Chondrocyte (in vitro differentiated cells): ENCODE measurements at places on chromosomes 1 and 21. TPM values are rescaled to one million over a fixed set of nuclear protein-coding genes. Genes with fewer than 3 reads are reported as not detected.

DNA sequence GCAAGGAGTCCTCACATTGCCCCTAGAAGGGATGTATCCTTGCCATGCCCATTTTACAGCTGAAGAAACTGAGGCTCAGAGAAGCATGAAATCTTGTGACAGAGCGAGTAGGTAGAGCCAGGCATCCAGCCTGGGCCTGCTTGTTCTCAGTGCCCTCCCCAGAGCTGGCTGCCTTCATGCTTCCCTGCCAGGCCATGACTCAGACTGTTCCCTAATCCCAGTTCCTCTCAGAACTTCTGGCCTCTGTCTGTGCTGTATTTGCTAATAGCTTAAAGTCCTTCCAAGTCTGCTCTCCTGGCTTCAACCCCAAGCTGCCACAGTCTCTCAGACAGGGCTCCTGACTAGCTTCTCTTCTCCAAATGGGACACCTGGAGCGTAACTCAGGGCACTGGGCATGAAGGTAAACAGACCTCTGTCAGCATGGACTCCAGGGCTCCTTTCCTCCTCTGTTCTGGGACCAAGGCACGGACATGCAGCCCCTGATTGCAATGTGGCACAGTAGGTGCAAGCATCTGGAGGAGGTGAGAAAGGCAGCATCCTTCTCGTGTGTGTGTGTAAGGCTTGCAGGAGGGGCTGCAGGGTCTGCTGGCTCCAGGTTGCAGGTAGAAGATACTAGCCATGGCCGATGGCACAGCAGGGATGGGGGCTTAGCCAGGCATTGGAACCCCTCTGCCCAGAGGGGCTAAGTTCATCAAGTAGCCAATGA is 122.7 kb downstream of the HMGB4 start:
- DNase-seq, result no peak
- H3K36me3 ChIP-seq, result no peaks in the 10 kb centered on the region
- no peak overlapping the region for H3K4me3 ChIP-seq
- H3K4me1 ChIP-seq, result no peaks in the 10 kb centered on the region
- no peak overlapping the region for H3K27ac ChIP-seq

DNA sequence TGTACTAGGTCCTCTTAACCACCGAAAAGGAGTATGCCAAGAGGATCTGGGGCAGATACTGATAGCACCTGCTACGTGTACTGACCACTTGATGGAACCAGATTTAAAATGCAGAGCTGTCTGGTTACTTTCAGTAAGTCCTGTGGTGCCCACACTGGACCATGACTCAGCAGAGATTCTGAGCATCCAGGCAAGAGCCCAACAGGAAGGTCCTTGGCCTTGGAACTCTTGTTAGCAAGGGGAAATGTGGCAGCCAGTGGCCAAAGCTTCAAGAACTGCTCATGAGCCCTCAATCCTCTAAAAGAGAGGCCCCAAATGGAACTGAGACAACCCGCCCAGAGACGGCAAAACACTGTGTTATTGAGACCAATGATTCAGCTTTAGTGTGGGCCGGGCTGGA is 4.2 kb upstream of the GJB5 start:
- peaks cover 4% of the 10 kb centered on the region for H3K36me3 ChIP-seq
- DNase-seq, result no peak
- no peak overlapping the region for H3K27ac ChIP-seq
- no peak overlapping the region for H3K4me3 ChIP-seq
- peaks cover 38% of the 10 kb centered on the region for H3K27me3 ChIP-seq

DNA sequence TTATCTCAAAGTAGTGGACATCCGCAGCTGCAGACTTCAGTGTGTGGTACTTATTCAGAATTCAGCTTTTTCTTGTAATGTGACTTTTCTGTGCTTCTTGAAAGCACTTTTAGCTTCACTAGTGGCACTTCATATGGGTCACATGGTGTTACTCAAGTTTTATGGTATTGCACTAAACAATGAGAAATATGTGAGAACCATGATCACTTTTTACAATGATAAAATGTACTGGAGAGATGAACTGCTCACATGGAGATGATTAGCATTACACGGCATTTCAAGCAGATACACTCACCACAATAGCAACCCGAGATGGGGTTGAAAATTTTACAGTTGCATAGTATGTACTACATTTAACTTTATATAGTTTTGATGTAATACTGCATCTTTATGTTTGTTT is 40.1 kb upstream of the GPR52 start:
- no peaks in the 10 kb centered on the region for H3K36me3 ChIP-seq
- H3K4me1 ChIP-seq, result no peaks in the 10 kb centered on the region
- H3K27ac ChIP-seq, result no peak overlapping the region
- no peak overlapping the region for H3K4me3 ChIP-seq

DNA sequence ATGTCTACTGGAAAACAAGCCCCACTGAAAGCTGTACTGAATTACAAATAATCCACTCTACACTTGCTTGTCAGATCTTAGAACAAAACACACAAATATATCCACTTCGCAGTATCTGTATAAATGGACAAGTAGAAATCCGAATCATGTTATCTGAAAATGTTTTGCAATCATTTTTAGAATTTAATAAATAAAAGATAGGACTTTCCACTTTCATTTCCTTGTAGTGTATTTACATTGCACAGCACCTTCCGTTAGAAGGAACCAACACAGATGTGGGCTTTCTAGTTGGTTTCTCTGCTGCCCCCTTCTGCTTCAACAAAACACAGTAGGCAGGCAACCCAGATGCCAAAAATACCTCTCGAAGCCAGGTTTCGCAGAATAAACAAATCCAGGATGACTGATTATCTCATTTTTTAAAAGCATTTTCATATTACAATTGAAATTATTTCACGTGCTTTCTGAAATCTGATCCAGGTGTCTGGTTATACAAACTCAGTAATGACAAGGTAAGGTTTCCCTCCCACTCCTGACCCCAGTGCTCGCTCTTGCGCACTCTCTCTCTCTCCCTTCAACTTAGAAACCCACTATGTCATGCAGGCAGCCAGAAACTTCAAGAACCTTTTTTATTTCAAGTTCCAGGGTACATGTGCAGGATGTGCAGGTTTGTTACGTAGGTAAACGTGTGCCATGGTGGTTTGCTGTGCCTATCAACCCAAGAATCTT is 389.9 kb downstream of the SMYD3 start:
- DNase-seq, result no peak
- H3K27ac ChIP-seq, result no peak overlapping the region
- peaks cover 8% of the 10 kb centered on the region for H3K4me1 ChIP-seq
- H3K36me3 ChIP-seq, result no peaks in the 10 kb centered on the region

GRCh38 chr1:91499904-91500755 is 521 bp upstream of the CDC7 start:
- no peaks in the 10 kb centered on the region for H3K36me3 ChIP-seq
- no peak overlapping the region for H3K27ac ChIP-seq
- H3K4me1 ChIP-seq, result peaks cover 17% of the 10 kb centered on the region
- H3K4me3 ChIP-seq, result no peak overlapping the region
- DNase-seq, result no peak

GRCh38 chr1:55670331-55671082 is 455.3 kb upstream of the USP24 start:
- no peak for DNase-seq
- H3K27ac ChIP-seq, result no peak overlapping the region
- H3K4me1 ChIP-seq, result peaks cover 12% of the 10 kb centered on the region
- no peaks in the 10 kb centered on the region for H3K36me3 ChIP-seq
- no peak overlapping the region for H3K4me3 ChIP-seq

- no peak for DNase-seq
- no peak overlapping the region for H3K4me3 ChIP-seq
- no peaks in the 10 kb centered on the region for H3K27me3 ChIP-seq
- no peaks in the 10 kb centered on the region for H3K4me1 ChIP-seq
- no peaks in the 10 kb centered on the region for H3K36me3 ChIP-seq
Observed at GRCh38 chr1:100861379-100861778, 33.3 kb downstream of the EXTL2 start.

GRCh38 chr1:86981482-86982213 is 67.2 kb downstream of the HS2ST1 start:
- H3K27ac ChIP-seq, result no peak overlapping the region
- no peaks in the 10 kb centered on the region for H3K36me3 ChIP-seq
- no peak overlapping the region for H3K4me3 ChIP-seq
- H3K4me1 ChIP-seq, result no peaks in the 10 kb centered on the region
- H3K27me3 ChIP-seq, result no peaks in the 10 kb centered on the region

DNA sequence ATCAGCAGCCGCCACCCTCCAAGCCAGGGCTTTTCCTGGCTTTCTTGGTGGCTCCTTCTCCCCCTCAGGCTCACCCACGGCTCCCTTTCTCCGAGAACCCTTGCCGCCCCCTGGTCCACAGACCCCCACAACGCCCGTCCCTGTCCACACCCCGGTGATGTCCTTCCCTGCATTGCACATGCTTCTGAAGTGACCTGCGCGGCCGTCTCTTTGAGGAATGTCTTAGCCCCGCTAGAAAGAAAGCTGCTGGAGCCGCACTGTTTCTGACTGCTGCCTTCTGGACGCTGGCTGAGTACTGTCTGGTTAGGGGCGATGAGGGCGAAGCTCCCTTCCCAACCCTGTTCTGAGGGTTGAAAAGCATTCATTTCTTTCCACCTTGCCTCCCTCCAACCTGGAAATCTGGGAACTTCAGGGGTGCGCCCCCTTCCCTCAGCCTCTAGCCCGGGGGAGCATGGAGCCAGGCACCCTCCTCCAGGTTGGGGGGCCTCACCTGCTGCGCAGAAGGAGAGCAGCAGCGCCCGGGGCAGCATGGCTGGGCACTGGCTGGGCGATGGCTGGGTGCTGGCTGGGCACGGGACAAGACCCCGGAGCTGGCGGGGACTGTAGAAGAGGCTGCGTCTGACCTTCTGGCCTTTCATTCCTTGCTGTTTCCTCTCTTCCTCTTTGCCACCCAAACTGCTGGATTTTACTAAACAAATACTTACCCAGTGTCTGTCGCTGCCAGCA is at the start of gene CLEC20A:
TSS of gene CLEC20A (minus strand) at position 555 of the 726 bp plus-strand sequence. CDS start at position 530, 25 bp downstream.
- no peaks in the 10 kb centered on the region for H3K27me3 ChIP-seq
- H3K36me3 ChIP-seq, result no peaks in the 10 kb centered on the region
- no peak within 1 kb of the TSS for H3K27ac ChIP-seq
- DNase-seq, result no peak

- peaks cover 17% of the 10 kb centered on the region for H3K27me3 ChIP-seq
- H3K36me3 ChIP-seq, result no peaks in the 10 kb centered on the region
- no peak for DNase-seq
- no peak within 1 kb of the TSS for H3K27ac ChIP-seq
- H3K4me1 ChIP-seq, result peaks cover 15% of the 10 kb centered on the region
- H3K4me3 ChIP-seq, result no peak within 1 kb of the TSS
Observed at GRCh38 chr1:111503585-111504060, at the start of the genes ADORA3 and TMIGD3. TSS of gene ADORA3 (minus strand) at chr1:111503633. CDS start at chr1:111503354, 279 bp downstream. TSS of gene TMIGD3 (minus strand) at chr1:111503633. CDS start at chr1:111503354, 279 bp downstream.

- H3K36me3 ChIP-seq, result no peaks in the 10 kb centered on the region
- no peak overlapping the region for H3K4me3 ChIP-seq
- peaks cover 7% of the 10 kb centered on the region for H3K27me3 ChIP-seq
- DNase-seq, result no peak
- H3K27ac ChIP-seq, result no peak overlapping the region
Observed at GRCh38 chr1:206892351-206892984, 4.8 kb upstream of the IL24 start.

The LCE3E gene
- not detected in 3 replicates for total RNA-seq

The FCRL1 gene
- total RNA-seq, result not detected in 3 replicates

The C8B gene
- total RNA-seq, result not detected in 3 replicates

The FCRL5 gene
- total RNA-seq, result not detected in 3 replicates
